Stimulated activated CD4-positive, alpha-beta T cell treated with anti-CD3 and anti-CD28 coated beads, Interleukin-15, amount 100 ng/mL, for 1 hour (primary cell): ENCODE measurements at places on chromosomes 5 and 9.

GRCh38 chr5:56813302-56813701, 2.0 kb upstream of the MAP3K1 start:
- DNase-seq, result no peak

- no peak for DNase-seq
Measured at GRCh38 chr9:36748322-36748899, 175.7 kb downstream of the MELK start.

DNA sequence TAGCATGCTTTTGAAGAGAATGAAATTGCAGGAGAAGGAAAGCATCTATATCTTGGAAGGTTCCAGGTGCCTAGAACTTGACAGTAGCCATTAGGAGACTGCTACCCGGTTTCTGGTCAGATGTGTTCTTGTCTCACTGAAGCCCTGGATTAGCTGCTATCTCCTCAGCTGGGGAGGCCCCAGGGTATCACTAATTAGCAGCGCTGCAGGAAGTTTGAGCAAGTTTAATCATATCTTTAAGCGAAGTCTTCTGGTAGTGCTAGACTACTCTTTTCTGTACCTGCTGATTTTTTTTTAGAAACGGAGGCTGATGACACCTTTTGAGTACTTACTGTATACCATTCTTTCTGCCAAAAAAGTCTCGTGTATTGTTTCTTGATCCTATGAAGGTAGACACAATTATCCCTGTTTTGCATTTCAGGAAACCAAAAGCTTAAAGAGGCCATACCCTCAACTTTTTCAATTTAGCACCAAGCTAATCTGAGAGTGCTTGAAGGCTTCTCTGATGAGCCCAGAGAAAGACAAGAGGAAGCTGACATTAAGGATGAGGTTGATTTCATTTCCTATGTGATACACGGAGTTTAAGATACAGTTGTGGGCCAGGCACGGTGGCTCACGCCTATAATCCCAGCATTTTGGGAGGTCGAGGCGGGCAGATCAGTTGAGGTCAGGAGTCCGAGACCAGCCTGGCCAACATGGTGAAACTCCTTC, 201.3 kb downstream of the ARHGAP26 start:
- DNase-seq, result no peak

DNA sequence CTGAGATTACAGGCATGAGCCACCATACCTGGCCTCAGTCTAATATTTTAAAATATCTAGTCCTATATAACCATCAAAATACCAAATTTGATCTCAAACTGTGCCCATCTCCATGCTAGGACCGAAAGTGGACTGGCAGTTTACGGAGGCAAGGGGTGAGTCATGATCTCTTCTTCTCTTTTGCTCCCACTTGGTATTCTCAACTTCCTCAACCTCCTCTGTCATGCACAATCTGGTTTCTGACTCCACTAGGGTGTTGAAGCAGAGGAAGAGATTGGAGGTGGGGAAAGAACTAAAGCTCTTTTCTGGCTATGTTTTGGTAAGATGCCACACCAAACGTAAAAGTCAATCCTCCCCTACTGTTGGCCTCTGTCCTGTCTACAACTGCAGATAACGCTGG, 55.9 kb upstream of the CEMIP2 start:
- DNase-seq, result no peak

- DNase-seq, result no peak
Measured at GRCh38 chr9:116144038-116144437, 9.6 kb upstream of the PAPPA start.

- DNase-seq, result no peak
Measured at GRCh38 chr5:176712546-176713304, 65.4 kb downstream of the TSPAN17 start.

GRCh38 chr5:138370537-138370936, 18.1 kb downstream of the KDM3B start:
- no peak for DNase-seq

DNA sequence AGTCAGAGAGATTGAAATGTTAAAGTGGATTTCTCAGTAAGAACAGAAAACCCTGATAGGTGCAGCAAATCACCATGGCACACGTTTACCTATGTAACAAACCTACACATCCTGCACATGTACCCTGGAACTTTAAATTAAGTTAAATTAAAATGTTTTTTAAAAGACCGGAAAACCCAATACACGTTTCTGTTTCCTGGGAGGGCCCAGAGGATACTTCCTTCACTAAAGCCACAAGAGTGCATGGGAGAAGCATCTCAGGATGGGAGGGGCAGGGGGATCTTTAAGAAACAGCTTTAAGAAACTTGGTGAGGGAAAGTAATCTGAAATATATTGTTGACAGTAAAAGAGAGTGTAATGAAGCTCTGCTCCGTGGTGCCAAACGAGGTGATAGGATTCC, 164.7 kb upstream of the PTGER4 start:
- no peak for DNase-seq

- DNase-seq, result no peak
Measured at GRCh38 chr9:27193886-27194285, 84.9 kb downstream of the TEK start.

- no peak for DNase-seq
Measured at GRCh38 chr9:5842929-5843793, 10.2 kb upstream of the ERMP1 start.

DNA sequence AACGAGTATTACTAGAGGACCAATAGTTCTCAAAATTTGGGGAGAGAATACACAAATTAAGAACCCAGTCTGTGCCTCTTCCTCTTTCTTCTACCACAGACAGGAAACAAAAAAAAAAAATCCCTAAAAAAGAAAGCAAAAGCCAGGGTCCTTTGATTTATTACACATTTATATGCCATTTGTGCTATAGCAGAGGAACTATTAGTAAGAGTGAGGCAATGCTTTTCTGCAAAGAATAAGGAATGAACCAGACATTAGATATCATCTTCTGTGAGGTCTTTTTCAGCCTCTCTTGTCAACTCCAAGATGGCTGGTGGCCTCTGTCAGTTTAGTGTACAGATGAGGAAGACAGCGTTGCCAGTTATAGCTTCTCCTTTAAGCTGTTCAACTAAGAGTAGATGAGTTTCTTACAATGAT, 127.6 kb downstream of the RFX3 start:
- no peak for DNase-seq
